ENCODE measurements at places on chromosomes 3 and 15.

DNA sequence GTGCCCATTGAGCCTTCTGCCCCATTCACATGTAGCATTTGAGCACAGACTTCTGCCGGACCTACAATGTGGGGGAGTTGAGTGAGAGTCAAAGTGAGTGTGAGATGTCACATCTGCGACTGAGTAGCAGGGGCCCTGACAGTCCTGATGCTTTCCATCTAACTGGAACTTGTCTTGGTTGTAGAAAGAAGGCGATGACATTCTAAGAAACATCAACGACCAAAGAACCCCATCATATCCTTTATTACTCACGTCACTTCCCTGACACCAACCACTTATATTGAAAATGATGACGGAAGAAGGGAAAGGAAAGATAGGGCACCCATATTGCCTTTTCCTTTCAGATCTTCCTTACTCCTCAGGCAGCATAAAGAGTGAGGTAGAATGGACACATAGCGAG lies 30.5 kb downstream of the SMAD3 start:
- DNase-seq: no peak

- no peak for DNase-seq
Measured at GRCh38 chr3:132088291-132088690, 53.5 kb upstream of the CPNE4 start.

- peak; percentile 28 for DNase-seq
Measured at GRCh38 chr3:121979734-121980449, 42.2 kb downstream of the ILDR1 start.

- DNase-seq: no peak
Measured at GRCh38 chr15:75844629-75845335, 1.5 kb downstream of the UBE2Q2 start.

DNA sequence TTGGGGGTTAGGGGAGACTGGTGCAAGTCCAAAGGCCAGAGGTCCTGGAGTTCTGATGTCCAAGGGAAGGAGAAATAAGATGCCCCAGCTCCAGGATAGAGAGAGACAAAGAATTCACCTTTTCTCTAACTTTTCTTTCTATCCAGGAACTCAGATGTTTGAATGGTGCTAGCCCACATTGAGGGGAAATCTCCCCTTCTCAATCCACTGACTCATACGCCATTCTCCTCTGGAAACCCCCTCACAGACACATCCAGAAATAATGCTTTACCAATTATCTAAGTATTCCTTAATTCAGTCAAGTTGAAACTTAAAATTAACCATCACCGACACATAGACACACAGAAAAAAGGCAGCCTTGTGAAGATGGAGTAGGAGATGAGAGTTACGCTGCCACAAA lies 1085.2 kb downstream of the NSUN3 start:
- DNase-seq: no peak

GRCh38 chr3:134463676-134464063 lies 22.1 kb downstream of the ANAPC13 start:
- no peak for DNase-seq

- DNase-seq: no peak
Measured at GRCh38 chr15:77827860-77828259, 195.1 kb upstream of the LINGO1 start.

DNA sequence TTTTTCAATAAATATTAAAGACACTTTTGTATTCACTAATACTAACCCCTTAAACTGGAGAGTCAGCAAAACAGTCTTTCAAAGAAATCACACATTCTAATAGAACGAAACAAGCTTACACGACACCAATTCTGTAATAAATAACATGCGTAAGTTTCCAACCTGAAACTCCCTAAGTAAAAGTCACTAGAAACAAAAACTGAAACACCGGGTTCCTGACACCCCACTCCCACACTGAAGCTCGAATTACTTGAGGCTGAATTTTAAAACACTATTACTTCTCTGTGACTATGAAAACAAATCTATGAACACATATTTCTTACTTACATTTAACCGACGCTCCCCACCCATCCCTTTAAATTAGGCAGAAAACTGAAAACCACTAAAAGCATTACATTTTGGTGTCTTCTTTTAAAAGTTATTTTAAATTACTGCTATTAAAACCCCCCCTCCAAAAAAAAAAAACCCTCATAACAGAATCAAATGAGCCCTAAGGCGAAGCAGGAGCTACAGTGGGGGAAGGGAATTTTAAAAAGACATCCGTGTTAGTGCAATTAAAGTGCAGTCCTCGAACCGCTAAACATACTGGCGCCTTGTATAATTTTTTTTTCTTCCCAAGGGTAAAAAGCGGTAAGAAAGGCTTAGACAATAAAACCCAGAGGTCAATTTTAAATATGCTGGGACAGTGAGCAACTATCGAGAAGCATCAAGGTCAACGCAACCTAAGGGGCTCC lies 878 bp downstream of the SPPL2A start:
- DNase-seq: peak; percentile 20

GRCh38 chr15:28116521-28117431 lies 17.7 kb upstream of the OCA2 start:
- DNase-seq: no peak

DNA sequence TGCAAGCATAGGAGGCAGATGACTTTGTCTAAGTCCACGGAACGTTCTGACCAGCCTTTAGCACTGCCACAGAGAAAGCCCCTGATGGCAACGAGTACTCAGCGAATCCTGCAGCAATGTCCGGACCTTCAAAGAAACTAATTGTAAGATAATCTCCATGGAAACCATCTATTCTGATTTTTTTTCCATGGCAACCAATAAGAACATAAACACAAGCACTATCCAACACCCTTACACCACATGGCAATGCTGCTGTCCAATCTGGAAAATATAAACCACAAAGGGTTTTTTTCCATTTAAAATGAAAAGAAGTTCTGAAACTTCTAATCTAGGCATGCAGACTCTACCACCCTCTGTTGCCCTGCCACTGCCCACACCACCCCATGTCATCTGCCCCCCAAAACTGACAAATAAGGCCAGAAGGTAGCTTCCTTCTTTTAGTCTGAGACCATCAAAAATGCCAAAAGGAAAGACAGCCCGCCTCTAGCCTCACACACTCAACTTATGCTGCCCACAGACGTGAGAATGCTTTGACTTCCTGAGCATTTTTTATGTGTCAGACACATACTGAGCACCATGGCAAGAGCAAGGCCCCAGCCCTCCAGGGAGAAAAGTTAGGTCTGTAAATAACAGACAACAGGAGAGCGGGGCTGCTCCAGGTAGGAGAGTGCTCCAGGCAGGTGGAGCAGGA lies 44.5 kb downstream of the POC1A start:
- no peak for DNase-seq

DNA sequence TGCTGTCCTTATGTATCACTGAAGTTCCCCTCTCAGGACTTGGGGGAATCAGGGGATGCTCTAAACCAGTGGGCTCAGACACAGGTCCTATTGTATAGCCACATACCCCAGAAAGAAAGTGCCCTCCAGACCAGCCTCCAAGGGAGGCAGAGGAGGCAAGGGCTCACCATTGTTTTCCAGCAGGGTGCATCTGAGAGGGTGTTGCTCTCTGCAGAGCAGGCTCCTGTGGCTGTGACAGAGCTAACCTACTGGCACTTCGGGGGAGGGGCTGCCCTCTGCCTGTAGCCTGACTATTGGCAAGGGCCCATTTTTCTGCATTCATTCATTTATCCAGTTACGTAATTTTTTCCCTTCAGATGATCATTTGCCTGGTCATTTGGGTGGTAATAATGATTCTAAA lies 39.9 kb downstream of the EEFSEC start:
- DNase-seq: no peak

GRCh38 chr3:127814325-127814781 lies 8.0 kb downstream of the MGLL start:
- no peak for DNase-seq

DNA sequence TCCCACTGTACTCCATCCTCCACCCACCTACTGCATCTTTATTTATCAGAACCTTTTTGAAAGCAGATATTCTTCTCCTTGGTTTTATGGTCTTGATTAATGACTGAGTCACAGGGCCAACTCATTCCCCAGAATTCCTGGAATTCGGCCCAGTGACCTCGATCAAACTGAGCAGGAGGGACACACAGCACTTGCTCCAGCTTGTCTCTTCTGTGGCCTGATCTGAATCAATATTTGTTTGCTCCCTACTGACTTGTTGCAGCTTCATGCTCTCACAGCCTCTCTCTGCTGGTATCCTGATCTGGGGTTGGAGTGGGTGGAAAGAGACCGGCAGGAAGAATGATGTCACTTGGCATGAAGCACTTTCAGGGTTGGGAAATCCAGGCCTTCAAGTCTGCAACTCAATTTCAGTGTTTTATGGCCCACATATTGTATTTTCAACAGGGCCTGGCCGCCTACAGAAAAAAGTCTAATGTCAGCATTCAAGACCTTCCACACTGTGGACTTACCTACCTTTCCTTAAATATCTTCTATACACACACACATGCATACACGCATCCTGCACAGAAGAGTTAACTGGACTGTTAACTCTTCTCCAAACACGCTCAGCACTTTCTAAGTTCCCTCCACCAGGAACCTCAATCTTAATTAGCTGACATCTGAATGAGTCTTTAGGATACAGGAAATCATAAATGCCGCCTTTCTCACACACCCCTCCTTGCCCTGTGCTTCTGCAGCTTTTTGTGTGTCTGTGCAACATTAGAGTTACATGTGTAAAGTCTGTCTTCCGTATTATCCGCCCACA lies 4.6 kb downstream of the ANXA2 start:
- peak; percentile 98 for DNase-seq

DNA sequence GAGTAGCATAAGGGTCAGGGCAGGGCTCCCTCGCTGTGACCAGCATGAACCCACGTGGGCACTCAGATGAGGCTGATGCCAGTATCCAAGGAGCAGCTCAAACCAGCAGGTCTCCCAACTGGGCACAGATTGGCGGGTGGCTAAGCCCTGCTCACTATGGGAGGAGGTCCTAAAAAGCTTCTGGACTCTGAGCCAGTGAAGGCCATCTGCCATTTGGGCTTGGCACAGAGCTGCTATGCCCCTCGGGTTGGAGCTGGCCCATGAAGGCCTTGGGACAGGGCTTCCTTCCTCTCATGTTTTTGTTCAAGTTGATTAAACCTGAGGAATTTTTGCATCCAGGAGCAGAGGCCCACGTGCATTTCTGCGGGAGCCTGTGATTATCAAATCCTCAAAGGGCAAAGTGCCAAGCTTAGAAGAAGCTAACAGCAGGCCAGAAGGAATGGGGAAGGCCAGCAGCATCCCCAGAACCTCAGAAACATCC lies 4.3 kb upstream of the STRA6 start:
- DNase-seq: no peak

DNA sequence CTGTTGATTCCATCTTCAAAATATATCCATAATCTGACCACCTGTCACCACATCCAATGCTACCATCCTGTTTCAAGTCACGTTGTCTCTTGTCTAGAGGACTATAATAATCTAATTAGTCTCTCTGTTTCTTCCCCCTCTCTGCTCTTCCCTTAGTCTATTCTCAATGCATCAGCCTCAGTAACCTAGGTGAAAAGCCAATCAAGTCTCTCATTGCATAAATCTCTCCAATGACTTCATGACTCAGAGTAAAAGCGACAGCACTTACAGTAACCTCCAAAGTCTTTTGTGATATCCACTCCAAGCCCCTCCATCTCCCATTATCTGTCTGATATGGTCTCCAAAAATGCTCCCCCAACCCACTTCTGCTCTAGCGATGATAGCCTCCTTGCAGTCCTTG lies 7.2 kb downstream of the UBA3 start:
- no peak for DNase-seq

DNA sequence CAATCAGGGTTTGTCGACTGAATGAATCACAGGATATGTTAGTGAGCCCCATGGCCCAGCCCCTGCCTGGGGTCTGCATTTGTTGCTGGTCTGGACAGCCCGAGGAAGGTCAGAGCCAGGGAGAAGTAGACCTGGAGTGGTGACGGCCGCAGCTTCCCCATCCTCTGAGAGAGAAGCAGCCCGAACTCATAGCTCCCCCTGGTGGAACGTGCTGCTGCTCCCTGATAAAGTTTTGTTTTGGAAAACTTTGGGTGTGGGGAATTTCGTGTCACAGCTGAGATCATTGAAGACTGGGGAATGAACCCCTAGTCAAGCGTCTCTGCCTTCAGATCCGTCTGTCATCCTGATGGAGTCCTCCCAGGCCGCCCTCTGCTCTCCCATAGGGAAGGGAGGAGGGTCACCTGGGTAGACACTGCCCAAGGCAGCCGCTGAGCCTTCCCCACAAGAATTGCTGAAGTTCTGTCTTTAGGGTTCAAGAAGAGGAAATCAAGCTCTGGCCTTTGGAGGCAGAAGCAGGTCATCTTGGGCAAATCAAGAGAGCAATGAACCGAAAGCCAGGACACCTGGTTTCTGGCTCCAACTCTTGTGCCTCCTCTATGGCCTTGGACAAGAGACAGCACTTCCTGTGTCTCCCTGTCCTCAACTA lies 60.5 kb downstream of the GLDN start:
- DNase-seq: no peak

GRCh38 chr3:21062831-21063294 lies 688.1 kb downstream of the ZNF385D start:
- DNase-seq: no peak

- no peak for DNase-seq
Measured at GRCh38 chr3:150035910-150036612, 65.4 kb upstream of the PFN2 start.

GRCh38 chr3:143538061-143538460 lies 310.2 kb downstream of the SLC9A9 start:
- no peak for DNase-seq

- no peak for DNase-seq
Measured at GRCh38 chr3:24586920-24587319, 92.3 kb upstream of the THRB start.

DNA sequence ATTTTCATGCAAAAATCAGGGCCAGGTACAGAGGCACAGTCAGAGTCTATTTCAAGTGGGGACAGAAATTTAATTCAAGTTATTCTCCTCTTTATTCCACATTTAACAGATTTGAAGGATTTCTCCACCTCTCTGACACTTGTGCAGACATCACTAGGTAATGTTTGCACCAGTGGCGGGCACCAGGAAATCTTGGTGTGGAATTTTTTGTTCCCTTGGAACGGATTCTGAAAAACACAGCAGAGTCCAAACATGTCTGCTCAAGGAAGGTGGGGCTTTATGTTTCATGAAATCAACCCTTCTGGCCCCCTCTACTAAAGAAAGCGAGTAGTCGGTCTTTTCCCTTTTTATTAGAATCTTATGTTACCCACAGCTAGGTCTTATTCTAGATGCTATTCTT lies 271.2 kb upstream of the MDFIC2 start:
- DNase-seq: no peak

DNA sequence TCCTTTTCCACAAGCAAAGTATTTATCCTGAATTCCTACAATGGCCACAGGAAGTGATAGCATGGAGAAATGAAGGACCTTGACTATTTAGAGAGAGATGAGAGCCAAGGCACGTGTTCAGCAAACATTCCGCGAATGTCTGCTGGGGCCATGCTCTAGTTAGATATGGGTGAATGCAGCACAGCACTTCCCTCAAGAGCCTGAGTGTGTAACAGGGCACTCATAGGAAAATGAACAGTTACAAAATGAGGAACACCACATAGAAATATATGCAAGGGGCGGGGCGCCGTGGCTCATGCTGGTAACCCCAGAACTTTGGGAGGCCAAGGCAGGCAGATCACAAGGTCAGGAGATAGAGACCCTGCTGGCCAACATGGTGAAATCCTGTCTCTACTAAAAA lies 406.9 kb downstream of the NR2F2 start:
- DNase-seq: no peak
